ENCODE measurements at places on chromosomes 3 and 15.

DNA sequence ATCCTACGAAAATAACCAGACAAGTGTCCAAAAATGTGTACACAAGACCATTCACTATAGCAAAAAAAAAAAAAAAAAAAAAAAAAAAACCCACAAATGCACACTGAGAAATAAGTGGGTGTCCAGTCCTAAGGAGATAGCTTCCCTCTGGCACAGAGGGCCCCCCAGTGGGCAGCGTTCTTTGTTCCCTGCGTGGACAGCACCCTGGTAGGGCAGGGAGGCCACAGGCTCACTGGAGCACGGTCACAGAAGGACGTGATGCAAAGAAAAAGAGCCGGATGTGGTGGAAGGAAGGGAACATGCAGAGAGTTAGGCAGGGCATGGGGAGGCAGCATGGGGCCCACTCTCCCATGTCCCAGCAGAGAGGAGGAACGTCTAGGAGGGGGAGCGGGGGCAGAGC, 210.7 kb upstream of the NSMCE3 start:
- no peak for DNase-seq

DNA sequence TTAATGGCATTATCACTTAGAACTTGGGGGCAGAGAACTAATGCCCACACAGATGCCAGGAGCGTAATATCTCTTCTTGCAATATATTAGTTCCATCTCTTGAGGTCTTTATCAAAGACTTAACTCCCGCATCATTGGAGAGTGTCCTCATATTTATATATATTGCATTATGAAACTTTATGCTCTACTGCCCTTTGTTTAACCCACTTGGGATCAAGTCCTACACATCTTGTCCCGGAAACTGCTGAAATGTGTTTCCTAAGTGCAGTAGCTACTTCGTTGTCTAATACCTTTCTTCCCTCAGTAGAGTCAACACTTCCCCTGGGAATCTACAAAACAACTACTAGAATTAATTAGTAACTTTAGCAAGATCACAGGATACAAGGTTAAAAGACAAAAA, 1029.2 kb downstream of the OTOL1 start:
- DNase-seq, result no peak

DNA sequence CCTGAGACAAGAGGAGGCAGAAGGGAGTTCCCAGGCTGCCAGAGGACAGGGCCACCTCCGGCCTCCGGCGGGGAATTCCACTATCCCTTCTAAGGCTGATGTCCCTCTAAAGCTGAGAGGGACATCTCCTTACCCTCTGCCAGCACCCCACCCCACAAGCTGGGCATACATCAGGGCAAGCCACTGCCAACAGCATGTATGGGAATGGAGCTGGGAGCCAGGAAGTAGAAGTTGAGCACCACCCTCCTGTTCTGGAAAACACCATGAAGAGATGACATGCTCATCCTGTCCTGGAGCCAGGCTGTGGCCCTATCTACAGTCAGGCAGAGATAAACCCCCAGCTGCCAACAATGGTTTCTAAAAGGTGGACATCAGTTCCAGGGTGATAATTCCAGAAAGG, 7.1 kb downstream of the PLCD1 start:
- DNase-seq, result no peak

DNA sequence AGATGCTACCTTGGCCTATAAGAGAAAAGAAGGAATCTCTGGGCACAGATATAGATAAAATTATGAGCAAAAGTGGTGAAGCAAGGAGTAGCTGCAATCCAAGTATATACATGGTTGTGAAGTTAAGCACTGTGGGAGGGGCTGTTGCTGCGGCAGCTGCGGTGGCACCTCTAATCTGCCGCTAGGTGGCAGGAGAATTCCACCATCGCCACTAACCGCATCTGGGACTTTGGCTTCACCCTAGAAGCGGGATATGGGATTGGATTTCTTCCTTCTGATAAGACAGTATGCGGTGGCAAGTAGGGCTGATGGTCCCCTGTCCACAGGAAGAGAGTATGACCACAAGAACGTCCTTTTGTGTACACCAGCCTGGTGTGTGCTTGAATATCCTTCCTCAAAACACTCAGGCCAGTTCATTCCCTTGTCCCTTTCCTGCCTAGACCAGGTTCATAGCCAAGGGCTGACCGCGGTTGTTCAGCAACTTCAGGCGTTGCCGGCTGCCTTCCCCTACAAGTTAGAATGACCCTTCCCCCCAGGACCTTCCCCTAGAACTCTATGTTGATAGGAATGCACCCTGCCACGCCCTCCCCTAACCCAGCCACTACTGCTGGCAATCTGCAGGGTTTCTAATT, 5.1 kb downstream of the MAGEL2 start:
- peak; percentile 46 for DNase-seq

DNA sequence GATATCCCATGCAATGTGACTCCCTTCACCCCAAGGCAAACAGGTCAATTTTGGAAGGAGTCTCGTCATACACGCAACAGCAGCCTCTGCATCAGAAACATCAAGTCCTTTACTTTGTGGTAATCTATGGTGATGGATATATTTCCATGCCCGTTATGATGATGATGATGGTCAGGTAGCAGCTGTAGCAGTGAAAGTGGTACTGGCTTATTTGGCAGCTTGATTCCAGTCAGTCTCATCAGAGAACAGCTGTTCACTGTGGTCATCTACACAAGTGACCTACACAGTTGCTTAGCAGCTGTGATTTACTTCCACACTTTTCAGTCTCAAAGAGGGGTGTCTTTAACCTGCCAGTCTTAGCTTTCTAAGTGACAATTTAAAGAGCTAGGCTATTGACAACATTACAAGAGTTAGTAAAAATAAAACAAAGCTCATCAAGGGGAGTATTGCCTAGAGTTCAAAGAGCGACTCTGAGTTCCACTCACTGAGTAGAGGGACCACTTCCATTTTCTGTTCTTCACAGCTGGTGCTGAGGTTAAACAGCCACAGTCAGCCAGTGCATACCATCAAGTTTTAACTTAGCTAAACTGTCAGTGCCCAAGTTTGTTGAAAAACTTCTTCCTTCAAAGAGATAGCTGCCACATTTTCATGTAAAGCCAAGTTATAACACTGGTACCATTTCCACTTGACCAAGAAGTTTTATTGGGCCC, 587.4 kb upstream of the KCNMB2 start:
- no peak for DNase-seq

DNA sequence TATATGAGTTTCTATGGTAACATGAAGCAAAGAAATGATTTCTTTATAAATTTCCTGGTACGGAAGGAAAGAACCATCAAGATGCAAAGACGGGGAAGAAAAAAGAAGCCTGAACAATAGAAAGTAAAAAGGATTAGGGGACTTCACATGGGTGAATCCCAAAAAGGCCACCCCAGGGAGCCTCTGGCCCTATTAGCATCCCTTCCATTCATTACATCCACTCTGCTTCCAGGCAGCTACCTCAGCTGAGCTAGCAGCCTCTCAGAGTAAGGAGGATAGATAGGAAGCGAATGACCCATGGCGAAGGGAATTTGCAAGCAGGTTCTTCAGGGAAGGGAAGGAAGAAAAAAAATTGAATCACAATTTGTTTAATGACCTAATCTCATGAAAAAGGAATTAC, 81.6 kb downstream of the GABRB3 start:
- no peak for DNase-seq

- no peak for DNase-seq
These were observed 75.4 kb upstream of the POMGNT2 start for GRCh38 chr3:43181202-43181821.

GRCh38 chr3:187673012-187673411, 2.8 kb upstream of the SST start:
- DNase-seq, result peak; percentile 21

DNA sequence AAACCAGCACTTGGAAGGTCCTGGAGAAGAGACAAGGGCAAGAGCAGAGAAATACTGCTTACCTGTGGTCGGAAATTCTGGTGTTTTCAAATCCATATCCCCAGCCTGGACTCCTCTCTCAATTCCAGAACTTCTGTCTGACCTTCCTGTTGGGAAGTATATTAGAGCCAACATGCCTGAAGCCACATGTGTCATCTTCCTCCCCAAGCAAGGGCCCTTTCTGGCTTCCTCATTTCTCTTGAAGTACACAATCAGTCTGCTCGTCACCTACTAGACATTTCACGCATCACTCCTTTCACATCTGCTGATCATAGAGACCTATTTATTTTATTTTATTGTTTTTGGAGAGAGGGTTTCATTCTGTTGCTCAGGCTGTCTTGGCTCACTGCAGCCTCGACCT, 8.4 kb downstream of the PARP14 start:
- DNase-seq, result no peak

DNA sequence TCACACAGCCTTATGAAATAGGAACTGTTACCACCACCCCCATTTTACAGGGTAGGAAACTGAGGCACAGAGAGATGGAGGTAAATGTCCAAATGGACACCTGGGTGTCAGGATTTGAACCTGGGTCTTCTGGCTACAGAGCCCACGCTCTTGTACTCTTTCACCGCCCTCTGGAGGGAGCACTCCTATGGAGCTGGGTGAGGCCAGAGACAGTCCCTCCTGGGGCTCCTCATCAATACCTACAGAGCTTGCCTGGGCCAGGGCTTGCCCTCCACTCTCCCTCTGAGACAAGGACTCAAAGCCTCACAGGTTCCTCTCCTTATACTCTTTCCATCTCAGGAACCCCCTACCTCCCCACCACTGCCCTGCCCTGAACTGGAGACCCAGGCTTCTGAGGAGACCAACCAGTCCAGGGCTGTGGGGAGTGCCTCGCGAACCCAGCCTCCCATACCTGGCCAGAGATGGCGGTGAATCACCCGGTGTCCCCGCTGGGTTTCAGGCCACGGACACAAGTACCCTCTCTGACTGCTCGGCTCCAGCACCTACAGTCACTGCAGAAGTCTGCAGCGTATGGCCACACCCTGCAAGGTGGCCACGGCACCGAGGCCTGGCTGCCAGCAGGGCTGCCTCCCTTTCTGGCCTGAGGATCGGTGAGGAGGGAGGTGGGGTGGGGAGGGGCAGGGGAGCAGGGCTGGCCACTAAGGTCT, 22.1 kb upstream of the ATP2B2 start:
- DNase-seq, result no peak

GRCh38 chr3:118734664-118735063, 300.0 kb downstream of the IGSF11 start:
- no peak for DNase-seq

DNA sequence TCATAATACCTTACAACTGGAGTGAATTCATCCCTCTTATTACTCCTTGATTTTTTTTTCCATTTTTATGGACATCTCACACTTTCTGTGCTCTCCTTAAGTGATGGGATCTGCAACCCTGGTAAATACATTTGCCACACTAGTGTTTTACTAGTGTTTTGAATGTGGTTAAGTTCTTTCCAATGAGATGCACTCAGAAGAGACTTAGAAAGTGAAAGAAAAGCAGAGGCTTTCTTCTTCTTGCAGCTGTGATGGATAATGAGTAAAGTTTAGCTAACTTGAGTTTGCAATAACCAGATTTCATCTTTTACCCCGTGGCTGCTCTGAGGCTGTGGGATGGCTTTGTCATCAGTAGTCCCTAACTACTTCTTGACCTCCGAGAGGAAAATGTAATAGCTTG, 1248.4 kb downstream of the NSUN3 start:
- no peak for DNase-seq

DNA sequence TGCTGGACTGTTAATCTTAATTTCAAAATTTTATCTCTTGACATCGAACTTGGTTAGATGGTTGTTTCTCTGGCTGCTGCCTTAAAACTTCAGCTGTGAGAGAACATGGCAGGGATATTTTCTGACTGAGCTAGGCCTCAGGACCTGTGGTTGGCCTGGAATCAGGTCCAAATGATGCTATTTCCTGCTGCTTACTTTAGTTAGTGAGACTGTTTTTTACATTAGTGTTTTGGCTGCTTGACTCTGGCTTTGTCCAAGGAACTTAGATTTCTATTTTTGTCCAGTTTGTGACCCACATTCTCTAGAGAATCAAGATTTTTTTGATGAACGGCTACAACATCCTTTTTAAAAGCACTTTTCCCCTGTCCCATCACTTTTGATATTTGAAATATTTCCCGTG, 497.9 kb upstream of the SGO1 start:
- peak; percentile 60 for DNase-seq

DNA sequence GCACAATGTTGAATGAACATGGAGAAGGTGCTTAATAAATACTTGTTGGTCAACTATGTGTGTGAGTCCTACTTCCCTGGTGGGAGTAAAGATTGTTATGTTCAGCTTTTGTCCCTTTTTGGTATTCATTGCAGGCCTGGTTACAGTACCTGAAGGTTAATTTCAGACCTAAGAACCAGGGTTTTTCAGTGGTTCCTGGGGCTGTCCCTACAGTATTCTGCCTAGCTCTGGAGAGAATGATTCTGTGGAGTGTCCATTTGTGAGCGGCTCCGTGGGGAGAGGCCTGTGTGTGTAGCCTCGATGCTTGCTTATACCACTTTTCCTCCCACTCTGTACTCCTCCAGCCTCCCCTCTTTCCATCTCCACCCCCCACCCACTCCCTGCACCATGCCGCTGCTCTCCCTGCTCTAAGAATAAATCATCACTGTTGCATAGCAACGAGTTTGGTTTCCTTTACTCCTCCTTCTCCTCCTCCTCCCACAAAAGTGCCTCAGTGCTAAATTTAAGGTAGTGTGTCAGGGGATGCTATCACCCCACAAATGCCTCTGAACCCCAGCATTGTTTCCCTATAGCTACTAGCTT, 150.6 kb upstream of the ROPN1 start:
- no peak for DNase-seq

- DNase-seq, result no peak
These were observed 39.2 kb upstream of the SEMA4B start for GRCh38 chr15:90161950-90162361.

DNA sequence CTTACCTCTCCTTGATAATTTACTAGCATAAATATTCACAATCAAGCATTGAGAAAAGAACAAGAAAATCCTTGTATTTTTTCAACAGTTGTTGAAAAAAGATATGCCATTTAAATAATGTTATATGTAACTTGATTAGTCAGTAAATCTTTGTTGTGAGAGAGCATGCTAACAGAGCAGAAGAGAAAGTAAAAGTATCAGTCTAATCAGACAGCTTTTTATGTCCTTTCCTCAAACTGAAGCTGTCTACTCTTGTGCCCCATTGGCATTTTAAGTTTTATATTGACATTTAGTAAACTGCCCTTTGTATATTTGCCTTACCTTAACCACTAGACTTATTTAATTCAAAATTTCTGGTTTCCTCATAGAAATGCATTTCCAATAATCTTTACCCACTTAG, 668.7 kb downstream of the OTOL1 start:
- peak; percentile 39 for DNase-seq

- DNase-seq, result no peak
These were observed 282.5 kb downstream of the TBL1XR1 start for GRCh38 chr3:176914764-176915163.

DNA sequence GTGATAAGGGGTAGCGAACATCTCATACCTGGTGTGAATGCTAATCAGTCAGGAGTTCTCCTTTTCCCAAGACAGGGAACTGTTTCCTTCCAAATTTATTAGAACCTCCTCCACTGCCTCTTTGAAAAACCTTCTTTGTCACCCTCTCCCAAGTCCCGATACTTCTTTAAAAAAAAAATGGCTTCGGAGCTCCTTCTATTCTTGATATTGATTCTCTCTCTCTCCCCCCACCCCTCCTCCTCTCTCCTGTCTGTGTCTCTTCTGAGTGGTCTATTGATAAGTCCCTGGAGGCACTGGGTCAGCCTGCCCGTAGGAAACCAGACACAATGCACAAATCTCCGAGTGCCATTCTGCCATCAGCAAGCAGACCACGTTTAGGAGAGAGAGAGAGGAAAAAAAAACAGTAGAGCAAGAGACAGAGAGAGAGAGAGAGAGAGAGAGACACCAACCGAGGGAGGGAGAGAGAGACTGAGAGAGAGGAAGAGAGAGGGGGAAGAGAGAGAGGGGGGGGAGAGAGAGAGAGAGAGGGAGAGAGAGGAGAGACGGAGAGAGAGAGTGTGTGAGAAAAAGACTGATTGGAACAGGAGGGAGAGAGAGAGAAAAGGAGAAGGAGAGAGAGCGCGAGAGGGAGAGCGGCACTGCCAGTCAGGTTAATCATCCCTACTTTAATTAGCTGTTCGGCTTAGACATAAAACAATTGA, 160.9 kb downstream of the TIGIT start:
- DNase-seq, result no peak
